ENCODE measurements at places on chromosomes 1 and 21. TPM values are rescaled to one million over a fixed set of nuclear protein-coding genes. Genes with fewer than 3 reads are reported as not detected.

DNA sequence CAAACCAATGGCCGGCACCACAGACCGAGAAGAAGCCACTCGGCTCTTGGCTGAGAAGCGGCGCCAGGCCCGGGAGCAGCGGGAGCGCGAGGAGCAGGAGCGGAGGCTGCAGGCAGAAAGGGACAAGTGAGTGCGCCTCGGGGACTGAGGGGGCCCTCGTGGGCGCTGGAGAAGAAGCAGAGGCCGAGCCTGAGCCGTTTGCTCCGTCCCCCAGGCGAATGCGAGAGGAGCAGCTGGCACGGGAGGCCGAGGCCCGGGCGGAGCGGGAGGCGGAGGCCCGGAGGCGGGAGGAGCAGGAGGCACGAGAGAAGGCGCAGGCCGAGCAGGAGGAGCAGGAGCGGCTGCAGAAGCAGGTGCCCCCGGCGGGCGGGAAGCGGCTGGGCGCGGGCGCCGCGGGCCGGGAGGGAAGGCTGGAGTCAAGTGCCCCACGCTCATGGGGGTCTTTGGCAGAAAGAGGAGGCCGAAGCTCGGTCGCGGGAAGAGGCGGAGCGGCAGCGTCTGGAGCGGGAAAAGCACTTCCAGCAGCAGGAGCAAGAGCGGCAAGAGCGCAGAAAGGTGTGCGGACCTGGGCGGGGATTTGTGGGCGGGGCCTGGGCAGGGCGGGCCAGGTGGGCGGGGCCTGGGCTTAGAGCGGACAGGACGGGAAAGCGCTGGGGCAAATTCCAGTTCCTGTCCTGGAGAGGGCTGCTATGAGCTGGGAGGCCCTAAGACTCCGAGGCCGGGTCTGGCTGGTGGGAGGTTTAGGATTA lies 22.7 kb downstream of the MAP7D1 start:
- no peaks in the 10 kb centered on the region for H3K27me3 ChIP-seq
- DNase-seq, result no peak
- no peak overlapping the region for H3K27ac ChIP-seq
- H3K4me1 ChIP-seq, result no peaks in the 10 kb centered on the region
- H3K4me3 ChIP-seq, result no peak overlapping the region

- no peaks in the 10 kb centered on the region for H3K36me3 ChIP-seq
- H3K4me1 ChIP-seq, result no peaks in the 10 kb centered on the region
- peaks cover 5% of the 10 kb centered on the region for H3K27me3 ChIP-seq
- H3K4me3 ChIP-seq, result no peak overlapping the region
- no peak for DNase-seq
- H3K27ac ChIP-seq, result no peak overlapping the region
Measured at GRCh38 chr1:37325010-37325409, 149.4 kb upstream of the ZC3H12A start.

Gene TMEM240
- 7.0 TPM for total RNA-seq

- H3K4me3 ChIP-seq, result no peak overlapping the region
- no peaks in the 10 kb centered on the region for H3K4me1 ChIP-seq
- H3K27me3 ChIP-seq, result no peaks in the 10 kb centered on the region
- no peaks in the 10 kb centered on the region for H3K36me3 ChIP-seq
- DNase-seq, result no peak
Measured at GRCh38 chr1:190067592-190067991, 410.1 kb downstream of the BRINP3 start.

Measured in adrenal gland (tissue), 19 donors.